ENCODE measurements at places on chromosomes 6 and 20.

GRCh38 chr20:43751167-43752050 lies 24.6 kb upstream of the GTSF1L start:
- no peak for DNase-seq

DNA sequence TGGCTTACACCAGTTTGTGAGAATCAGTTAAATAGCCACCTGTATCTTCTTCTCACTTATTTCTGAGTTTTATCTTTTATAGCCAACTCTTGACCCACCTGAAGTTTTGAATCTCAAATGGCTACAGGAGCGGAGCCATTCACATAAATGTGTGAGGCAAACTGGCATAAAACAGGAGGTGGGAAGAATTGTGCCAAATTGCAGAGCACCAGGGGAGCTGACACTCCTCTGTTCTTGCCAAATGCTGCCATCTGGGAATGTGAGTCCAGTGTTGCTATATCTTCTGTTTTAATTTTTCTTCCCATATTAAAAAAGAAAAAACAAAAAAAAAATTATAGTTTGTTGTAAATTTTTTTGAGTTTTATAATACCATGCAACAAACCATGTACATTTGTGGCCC lies 17.0 kb upstream of the RNF146 start:
- DNase-seq = no peak

DNA sequence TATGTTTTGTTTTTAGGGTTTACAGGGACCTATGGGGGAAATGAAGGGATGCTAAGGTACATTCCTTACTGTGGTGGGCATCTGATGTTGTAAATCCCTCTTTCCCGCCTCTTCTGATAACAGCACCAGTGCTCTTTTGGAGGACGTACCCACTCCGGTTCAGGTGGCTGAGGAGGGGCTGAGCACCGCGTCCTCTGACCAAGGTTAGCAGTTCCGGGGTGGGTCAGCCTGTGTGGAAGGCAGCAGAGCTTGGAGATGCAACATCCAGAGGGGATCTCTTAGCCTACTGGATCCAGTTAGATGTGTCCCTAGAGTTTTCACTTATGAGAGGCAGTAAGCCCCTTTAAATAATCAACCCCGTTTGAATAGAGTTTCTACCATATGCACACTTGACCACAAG lies 135.3 kb upstream of the KCNG1 start:
- no peak for DNase-seq

DNA sequence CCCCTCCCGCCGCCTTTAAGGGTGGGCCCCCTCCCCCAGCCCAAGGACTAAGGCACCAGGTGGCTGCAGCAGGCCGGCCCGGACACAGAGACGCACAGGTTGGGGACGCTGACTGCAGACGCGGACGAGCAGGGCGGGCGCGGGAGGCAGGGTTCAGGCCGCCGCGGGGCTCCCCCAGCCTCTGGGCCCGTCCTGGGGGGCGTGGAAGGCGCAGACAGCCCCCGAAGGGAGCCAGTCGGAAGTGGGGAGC lies 9.3 kb downstream of the DUSP15 start:
- no peak for DNase-seq

DNA sequence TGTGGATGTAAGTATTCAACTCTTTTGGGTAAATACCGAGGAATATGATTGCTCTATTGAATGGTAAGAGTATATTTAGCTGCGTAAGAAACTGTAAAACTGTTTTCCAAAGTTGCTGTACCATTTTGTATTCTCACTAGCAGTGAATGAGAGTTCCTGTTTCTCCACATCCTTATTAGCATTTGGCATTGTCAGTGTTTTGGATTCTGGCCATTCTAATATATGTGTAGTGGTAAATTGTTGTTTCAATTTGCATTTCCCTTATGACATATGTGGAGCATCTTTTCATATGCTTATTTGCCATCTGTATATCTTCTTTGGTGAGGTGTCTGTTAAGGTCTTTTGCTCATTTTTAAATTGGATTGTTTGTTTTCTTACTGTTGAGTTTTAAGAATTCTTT lies 29.3 kb upstream of the KAT14 start:
- no peak for DNase-seq

DNA sequence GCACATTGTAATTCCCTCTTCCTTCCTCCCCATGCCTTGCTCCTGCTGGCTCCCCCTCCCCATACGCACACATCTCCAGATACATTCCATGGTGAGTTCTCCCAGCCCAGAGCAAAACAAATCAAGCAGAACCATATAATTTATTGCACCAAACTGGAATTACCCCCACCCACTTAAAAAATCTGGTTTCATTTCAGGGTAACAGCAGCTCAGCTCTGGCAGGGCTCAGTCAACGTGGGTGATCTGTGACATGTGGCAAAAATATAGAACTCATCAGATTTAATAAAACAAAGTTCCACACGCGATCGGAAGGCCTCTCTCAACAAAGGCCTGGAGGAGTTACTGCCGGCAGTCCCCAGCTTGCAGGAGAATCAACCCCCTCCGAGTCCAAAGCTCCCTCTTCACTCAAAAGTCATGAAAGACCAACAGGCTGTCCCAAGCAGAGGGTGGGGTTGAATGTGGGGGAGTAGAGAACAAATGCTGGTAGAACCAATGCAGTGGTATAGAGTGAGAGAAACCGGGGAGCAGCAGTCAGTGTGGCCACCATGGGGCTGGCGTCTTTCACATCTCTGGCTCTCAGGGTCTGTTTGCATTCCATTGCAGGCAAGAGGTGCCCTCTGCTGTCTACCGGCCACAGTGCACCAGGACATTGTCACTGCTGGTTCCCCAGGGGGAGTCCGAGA lies 323.3 kb upstream of the NT5E start:
- peak; percentile 43 for DNase-seq

DNA sequence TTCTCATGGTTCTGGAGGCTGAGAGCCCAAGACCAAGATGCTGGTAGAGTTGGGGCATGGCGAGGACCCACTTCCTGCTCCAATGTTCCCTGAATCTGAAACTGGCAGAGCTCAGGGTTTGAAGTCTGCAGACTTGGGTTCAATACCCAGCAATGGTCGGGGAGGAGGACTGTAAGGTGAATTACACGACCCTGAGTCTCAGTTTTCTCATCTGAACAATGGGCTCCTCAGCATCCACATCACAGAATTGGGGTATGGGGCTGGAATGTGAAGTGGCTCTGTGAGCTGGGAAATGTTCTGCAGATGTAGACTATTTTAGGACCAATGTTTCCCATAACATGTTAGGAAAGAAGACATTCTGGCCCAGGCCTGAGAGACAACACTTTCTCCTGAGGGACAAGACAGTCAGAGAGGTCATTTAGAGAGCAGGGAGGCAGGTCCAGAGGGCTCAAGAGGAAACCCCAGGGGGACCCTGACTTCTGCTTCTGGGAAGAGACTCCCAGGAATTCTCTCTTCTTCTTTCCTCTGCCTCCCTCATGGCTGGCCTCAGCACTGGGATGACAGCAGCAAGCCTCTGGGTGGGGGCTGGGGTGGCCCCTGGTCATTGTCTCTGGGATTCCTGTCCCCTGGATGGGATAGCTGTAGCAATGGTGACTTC lies 141.3 kb upstream of the PMEPA1 start:
- DNase-seq = no peak

DNA sequence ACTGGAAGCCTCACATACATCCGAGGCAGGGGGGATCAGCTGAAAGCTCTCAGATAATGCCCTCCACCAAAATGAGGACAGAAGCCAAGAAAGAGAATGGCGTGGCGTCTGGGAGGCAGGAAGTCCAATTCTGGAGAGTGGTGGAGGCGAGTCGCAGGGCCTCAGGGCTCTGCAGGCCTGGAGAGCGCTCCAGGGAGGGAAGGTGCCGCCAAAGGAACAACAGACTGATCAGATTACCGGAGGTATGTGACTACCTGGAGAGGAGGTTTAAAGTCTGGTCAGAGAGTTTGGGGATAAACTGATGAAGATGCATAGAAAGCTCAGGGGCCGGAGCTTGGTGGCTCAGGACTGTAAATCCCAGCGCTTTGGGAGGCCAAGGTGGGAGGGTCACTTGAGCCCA lies 11.2 kb upstream of the IP6K3 start:
- no peak for DNase-seq
